RPMI7951 (cell line): ENCODE measurements at places on chromosomes 3 and 15. TPM values are rescaled to one million over a fixed set of nuclear protein-coding genes. Genes with fewer than 3 reads are reported as not detected.

The SLC22A13 gene
- 0.29 TPM in 1 of 2 replicates, not detected in the other for total RNA-seq

The GOLGA8T gene
- not detected in 2 replicates for total RNA-seq

The CYFIP1 gene
- total RNA-seq = 89.6 and 91.8 TPM in 2 replicates

The GOLGA8G gene
- not detected in 2 replicates for total RNA-seq

The TIMP4 gene
- 0.10 TPM in 1 of 2 replicates, not detected in the other for total RNA-seq

The MLH1 gene
- total RNA-seq = 74.1 and 85.8 TPM in 2 replicates

The LMOD3 gene
- total RNA-seq = not detected in 2 replicates

The SST gene
- not detected in 2 replicates for total RNA-seq

The CCDC12 gene
- 32.1 and 48.9 TPM in 2 replicates for total RNA-seq

The DLEC1 gene
- not detected in 2 replicates for total RNA-seq

The PTPN9 gene
- total RNA-seq = 22.4 and 27.8 TPM in 2 replicates

The ZNF774 gene
- 2.9 and 3.7 TPM in 2 replicates for total RNA-seq

The FANCI gene
- total RNA-seq = 73.8 and 86.6 TPM in 2 replicates

The FBXW12 gene
- total RNA-seq = not detected in 2 replicates

The MCTP2 gene
- 26.5 and 39.5 TPM in 2 replicates for total RNA-seq

The SLC2A2 gene
- not detected in 2 replicates for total RNA-seq

The GRAMD1C gene
- 3.6 and 6.0 TPM in 2 replicates for total RNA-seq

The STRC gene
- not detected in 2 replicates for total RNA-seq

The MFGE8 gene
- total RNA-seq = 45.1 and 62.4 TPM in 2 replicates

The GMNC gene
- not detected in 2 replicates for total RNA-seq

The THSD4 gene
- 25.2 and 26.3 TPM in 2 replicates for total RNA-seq

The APOD gene
- 0.96 and 1.6 TPM in 2 replicates for total RNA-seq

The TRPM1 gene
- not detected in 2 replicates for total RNA-seq

The TF gene
- 0.96 TPM in 1 of 2 replicates, not detected in the other for total RNA-seq

The BCL6 gene
- total RNA-seq = 5.8 and 10.1 TPM in 2 replicates

The RAD51 gene
- 13.8 and 15.7 TPM in 2 replicates for total RNA-seq

The GPR87 gene
- total RNA-seq = not detected in 2 replicates

The NR1I2 gene
- 0.12 TPM in 1 of 2 replicates, not detected in the other for total RNA-seq

The SLC9C1 gene
- not detected in 2 replicates for total RNA-seq

The ADIPOQ gene
- total RNA-seq = not detected in 2 replicates

The ILDR1 gene
- not detected in 2 replicates for total RNA-seq

The AADACL2 gene
- total RNA-seq = not detected in 2 replicates

The SCAANT1 gene
- not detected in 2 replicates for total RNA-seq

The SPSB4 gene
- not detected in 2 replicates for total RNA-seq

The CHRFAM7A gene
- total RNA-seq = not detected in 2 replicates

The C2CD4B gene
- not detected in 2 replicates for total RNA-seq

The TEX9 gene
- 4.9 and 5.4 TPM in 2 replicates for total RNA-seq

The CHRD gene
- total RNA-seq = not detected in 2 replicates

The HESX1 gene
- 1.9 and 2.5 TPM in 2 replicates for total RNA-seq

The MED12L gene
- total RNA-seq = 0.10 and 0.12 TPM in 2 replicates

The WDR93 gene
- 0.10 and 0.48 TPM in 2 replicates for total RNA-seq

The CELSR3 gene
- total RNA-seq = 0.98 and 1.1 TPM in 2 replicates

The LDHAL6B gene
- 0.10 TPM in 1 of 2 replicates, not detected in the other for total RNA-seq

The TIGIT gene
- not detected in 2 replicates for total RNA-seq

The TUSC7 gene
- not detected in 2 replicates for total RNA-seq

The PLSCR4 gene
- total RNA-seq = 3.8 and 7.3 TPM in 2 replicates

The PYGO1 gene
- total RNA-seq = 9.7 and 11.3 TPM in 2 replicates

The USP50 gene
- total RNA-seq = not detected in 2 replicates

The DPPA4 gene
- total RNA-seq = 0.10 and 0.60 TPM in 2 replicates

The GNB4 gene
- total RNA-seq = 72.1 and 91.1 TPM in 2 replicates
